ENCODE measurements at places on chromosomes 2 and 18.

GRCh38 chr18:64409511-64409910 lies 260.6 kb upstream of the LINC00305 start:
- no peak for DNase-seq

DNA sequence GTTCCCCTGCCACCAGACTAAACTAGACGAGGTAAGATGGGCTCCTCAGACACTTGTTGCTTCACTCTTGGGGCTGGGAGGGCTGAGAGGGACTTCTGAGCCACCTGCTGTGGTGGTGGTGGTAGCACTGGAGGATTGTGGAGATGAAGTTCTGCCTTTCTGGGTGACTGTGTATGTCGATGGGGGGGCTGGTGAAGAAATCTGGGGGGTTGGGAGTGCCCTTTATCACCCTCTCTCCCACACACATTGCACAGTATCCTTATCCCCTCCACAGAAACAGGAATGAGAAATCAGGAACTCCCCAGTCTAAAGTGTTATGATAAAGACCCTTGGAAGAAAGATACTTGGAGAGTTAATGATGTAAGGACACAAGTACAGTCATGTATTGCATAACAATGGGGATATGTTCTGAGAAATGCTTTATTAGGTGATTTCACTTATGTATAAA lies 38.5 kb downstream of the HK2 start:
- no peak for DNase-seq

- DNase-seq: no peak
These were observed 565.7 kb downstream of the SLC4A3 start for GRCh38 chr2:220192994-220193753.

DNA sequence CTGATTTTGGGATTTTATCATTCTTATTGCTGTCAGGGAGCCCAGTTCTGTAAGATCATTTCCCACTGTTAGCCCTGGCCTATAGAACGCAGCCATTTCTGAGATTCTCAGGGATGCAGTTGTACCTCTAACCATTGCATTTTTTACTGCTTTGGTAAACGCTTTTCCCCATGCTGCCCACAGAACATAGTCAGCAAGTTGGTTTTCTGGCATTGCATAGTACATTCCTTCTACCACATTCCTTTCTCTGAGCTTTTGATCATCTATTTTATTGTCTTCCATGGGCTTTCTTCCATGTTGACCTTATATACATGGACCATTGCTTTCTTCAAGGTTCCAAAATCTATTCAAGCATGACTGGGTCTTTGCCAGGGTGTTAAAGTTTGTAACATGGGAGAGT lies 86.8 kb upstream of the ST6GAL2 start:
- DNase-seq: no peak

DNA sequence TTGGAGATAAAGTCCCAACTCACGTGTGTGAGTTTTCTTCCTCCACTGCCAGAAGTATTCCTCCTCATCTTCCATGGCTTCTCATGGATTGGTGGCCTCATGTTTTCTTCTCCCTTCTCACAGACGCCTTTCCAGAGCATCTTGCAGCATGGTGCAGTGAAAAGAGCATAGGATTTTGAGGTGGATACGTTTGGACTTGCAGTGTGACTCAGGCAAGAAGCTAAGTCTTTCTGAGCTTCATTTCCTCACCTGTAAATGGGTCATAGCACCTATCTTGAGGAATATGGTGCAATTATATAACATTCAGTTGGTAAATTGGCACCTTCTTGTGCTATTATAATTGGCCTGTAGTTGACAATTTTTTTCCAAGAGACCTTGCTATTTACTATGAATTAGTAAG lies 247.6 kb downstream of the RDH14 start:
- no peak for DNase-seq
